ENCODE measurements at places on chromosomes 11 and 22.
A peak's percentile ranks its signal among the peaks of the same experiment; 100 is the strongest.

GRCh38 chr11:82873919-82874333, 26.3 kb downstream of the PRCP start:
- no peak for DNase-seq

DNA sequence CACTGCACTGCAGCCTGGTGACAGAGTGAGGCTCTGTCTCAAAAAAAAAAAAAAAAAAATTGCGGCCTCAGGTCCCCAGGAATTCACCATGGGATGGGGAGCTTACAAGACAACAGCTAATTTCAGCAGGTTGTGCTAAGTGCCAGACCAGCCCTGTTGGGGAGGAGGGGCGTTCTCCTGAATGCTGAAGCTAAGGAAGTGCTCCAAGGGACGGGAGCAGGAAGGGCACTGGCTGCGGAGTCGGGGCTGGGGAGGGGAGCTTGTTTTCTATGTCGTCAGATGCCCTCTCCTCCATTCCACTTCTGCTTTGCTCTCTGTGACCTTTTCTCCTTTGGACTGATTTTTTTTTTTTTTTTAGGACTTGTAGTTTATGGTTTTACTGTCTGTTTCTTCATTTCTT, 4.5 kb downstream of the ADAMTS15 start:
- no peak for DNase-seq

DNA sequence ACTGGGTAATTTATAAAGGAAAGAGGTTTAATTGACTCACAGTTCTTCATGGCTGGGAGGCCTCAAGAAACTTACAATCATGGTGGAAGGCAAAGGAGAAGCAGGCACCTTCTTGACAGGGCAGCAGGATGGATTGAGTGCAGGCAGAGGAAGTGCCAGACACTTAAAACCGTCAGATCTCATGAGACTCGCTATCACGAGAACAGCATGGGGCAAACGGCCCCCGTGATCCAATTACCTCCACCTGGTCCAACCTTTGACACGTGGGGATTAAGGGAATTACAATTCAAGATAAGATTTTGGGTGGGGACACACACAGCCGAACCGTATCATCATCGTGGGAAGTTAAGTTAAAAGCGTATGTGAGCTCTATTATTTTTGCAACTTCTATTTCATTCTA, 71.4 kb upstream of the SYN3 start:
- no peak for DNase-seq

DNA sequence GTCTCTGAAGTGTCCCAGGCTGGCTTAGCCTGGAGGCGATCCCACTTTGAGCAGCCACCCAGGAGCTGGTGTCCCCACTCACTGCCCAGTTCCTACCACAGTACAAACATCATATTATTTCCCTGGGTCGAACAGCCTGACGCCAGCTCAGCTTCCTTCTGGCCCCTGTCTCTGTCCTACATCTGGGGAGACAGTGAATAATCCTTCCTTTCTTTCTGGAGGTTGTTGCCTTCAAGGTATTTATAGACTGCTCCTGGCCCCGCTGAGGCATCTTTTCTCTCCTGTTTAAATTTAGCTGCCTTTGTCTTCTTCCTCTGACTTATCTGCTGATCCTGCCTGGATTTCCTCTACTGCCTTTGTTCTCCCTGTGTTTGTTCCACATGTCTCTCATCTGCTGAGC, 56.8 kb upstream of the LRRC55 start:
- DNase-seq: no peak

DNA sequence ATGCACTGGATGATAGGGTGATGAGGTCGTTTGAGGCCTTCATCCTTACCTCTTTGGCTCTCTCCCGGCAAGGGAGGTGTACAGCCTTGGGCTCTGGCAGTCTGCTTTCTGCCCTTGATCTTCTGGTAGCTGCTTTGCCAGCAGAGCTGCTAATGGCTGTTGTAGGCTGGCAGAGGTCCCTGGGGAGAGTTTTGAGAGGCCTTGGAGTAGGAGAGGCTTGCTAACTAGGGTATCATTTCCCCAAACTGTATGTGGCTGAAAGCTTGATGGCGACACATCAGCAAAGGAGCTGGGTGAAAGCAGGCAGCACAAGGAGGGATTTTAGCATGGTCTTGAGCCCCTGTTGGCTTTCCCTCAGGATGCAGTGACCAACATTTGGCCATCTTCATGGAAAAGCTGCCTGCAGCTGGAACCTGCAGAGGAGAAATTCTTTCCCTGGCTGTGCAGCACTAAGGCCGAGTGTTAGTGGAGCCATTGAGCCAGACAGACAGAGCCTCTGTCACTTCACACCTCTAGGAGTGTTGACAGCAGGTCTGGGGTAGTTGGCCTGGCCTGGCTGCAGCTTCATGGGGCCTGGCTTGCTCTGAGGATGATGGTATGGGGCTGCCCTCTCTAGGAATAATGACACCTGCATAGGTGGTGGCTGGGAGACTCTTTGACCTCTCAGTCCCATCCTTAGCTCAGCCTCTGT, 3.5 kb upstream of the AMPD3 start:
- no peak for DNase-seq

DNA sequence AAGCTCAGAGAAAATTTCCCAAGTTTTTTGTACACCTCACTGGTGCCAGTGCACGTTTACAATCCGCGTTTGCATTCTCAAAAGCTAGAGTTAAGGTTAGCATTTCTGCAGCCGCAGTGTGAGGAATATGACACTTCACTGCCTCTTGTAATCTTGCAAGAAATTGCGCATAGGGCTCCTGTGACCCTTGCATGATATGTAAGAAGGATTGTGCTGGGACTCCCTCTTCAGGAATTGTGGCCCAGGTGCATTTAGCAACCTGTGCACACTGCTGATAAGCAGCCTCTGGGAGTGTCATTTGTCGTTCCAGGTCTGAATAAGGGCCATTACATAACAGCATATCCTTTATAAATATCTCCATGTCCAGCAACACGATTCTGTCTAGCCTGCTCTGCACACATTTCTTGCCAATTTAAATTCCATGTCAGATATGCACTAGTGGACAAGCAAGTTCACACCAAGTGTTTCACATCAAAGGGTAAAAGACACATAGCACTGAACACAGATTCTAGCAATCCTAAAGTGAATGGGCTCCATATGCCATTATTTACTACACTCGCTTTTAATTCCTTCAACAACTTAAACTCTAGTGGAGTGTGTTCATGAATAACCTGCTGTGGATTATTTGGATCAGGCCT, 69.2 kb upstream of the INCENP start:
- peak; percentile 37 for DNase-seq

DNA sequence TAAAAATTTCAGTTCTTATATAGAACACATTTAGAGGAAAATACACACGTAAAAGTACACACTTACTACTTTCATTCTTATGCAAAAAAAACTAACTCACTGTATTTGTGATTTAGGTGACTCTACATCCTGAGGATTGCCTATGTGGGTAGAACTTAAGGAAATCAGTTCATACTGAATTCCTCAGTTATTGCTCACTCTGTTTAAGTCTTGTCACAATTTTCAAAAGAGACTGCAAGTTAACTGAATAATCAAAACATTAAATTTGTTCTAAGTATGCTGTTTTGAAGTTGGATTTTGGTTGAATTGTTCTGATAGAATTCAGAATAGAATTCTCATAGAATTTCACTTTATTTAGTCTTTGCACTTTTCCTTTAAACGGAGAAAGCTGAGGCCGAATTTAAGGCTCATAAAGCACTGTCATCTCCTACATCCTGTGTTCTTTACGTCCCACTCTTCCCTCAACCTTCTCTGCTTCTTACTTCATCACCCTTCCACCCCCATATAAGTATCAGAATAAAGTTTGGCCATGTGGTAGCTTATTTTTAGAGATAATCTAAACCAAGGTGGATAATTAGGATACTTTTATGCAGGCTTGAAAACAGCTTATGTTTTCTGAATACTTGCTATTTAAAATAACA, 59.8 kb downstream of the APOL5 start:
- DNase-seq: peak; percentile 33

GRCh38 chr11:76216536-76217325, 10.4 kb upstream of the WNT11 start:
- DNase-seq: no peak

DNA sequence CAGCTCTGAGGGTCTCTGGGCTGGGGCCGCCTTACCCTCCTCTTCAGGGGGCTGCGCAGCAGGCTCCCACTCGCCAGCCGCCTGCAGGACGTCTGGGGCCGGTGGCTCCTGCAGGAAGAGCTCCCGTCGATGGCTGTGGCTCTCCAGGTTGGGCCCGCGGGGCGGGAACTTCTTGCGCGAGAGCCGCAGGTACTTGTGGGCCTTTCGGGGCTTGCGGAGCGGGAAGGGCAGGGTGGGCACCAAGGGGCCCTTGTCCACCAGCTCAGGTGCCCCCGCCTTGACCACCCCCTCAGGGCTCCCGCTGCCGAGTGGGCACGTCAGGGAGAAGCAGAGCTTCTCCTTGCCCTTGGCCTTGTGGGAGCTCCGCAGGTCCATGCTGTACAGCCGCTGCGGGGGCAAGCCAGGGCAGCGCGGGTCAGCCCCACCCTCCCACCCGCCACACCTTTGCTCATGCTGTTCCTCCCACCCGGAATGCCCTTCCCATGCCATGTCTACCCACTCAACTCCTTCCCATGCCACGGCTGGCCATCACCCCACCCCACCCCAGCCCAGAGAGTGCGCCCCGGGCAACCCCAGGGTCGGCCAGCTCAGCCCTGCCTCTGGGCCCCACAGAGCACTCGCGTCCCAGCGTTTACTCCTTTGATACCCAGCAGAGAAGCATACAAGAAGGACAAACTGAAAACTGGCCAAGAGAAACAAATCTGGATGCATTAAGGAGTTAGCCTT, 18.0 kb downstream of the CBX7 start:
- DNase-seq: no peak

- DNase-seq: no peak
These were observed 388 bp downstream of the TMEM121B start for GRCh38 chr22:17120711-17121232.

DNA sequence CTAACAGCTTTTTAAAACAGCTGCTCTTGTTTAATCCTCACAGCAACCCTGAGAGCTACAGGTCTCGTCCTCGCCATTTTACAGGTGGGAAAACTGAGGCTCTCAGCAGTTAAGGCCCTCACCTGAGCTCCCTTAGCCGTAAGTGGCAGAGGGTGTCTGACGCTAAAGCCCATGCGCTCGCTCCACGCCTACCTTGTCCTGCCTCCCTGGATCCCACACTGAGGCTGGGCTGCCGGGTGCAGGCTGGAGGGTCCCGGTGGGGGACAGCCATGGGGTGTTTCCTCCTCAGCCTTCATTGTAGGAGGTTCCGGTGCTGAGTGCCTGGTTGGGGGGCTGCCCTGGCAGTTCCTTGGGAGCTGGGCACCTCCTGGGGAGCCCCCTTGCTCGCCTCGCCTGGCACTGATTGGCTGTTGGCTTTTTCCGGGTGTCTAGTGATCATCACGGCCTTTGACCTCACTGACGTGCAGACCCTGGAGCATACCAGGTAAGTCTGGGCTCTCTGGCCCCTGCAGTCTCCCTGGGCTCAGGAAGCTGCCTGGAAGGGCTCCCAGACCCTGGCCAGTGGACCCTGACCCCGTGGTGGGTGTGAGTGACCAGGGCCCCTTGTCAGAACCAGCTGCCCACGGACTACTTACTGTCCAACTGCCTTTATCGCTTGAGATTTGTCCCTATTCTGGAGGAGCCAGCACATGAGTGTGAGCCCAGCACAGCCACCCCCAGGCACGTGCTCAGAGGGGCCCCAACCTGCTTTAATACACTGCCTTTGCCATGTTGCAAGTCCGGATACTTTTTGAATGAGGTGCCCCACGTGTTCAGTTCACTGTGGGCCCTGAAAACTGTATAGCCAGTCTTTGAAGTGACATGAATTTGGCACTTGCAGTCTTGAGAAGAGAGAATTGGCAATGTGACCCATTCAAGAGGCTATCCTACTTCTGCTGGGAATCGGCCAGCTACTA, 12.6 kb downstream of the RAB36 start:
- DNase-seq: no peak

DNA sequence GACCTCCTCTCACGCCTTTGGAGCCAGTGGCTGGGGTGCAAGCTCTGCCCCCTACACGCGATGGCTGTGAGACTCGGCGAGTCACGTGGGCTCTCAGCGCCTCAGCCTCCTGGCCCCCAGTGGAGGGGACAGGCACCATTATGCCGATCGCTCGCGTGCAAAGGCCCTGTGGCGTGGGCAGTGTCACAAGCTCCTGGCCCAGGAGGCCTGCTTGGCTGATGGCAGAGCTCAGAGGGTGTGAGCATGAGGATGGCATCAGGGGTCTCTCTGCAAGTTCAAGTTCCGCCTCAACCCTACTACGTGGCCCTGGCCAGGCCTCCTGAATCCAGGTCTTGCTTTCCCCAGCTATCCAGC, 90.8 kb upstream of the KCNQ1OT1 start:
- no peak for DNase-seq

Measured in fibroblast of the conjunctiva (primary cell).